ENCODE measurements at places on chromosomes 2 and 18.

DNA sequence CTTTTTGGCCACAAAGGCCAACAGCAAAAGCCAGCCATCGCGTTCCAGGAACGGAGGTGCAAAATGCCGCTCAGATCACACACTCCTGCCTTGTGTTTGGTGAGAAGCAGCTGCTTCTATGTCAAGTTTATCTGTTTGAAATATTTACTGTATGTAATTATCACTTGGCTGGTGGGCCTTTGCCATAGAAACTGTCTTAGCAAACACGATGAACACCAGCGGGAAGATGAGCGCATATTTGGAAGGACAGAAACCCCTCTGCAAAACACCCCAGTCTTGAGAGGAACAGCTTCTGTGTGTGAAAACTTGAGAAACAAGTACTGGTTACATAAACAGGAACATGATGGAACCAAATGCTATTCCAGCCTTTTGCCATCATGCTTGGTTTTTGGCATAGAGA is 59.7 kb downstream of the SCG2 start:
- DNase-seq = no peak

- no peak for DNase-seq
Measured at GRCh38 chr2:137192366-137193310, 427.3 kb downstream of the THSD7B start.

GRCh38 chr2:236179236-236180075 is 11.3 kb upstream of the GBX2 start:
- DNase-seq = no peak

DNA sequence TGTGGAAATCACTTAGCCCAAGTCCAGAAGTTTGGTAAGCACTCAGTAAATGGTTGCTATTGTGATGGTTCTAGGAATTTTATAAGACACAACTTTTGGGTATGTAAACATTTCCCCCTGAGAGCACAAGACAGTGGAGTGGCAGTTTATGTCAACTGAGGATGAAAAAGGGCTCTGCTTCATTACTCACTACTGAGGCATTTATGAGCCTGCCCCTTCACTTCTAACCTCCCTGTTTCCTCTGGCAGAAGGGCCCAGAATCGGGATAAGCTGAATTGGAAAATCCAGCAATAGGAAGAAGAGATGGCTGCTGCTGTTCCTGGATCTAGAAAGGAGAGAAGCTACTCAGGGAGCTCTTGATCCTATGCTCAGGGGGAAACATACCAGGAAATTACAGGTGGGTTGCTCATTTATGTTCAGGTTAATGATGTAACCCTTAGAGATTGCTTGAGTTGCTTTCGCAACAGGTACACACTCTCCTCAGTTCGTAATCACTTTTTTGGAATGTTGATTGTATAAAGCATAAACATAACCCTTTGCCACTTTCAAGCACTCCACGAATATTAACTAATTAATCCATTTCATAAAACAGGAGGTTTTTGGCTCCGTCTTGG is 46.3 kb downstream of the ADCYAP1 start:
- no peak for DNase-seq

DNA sequence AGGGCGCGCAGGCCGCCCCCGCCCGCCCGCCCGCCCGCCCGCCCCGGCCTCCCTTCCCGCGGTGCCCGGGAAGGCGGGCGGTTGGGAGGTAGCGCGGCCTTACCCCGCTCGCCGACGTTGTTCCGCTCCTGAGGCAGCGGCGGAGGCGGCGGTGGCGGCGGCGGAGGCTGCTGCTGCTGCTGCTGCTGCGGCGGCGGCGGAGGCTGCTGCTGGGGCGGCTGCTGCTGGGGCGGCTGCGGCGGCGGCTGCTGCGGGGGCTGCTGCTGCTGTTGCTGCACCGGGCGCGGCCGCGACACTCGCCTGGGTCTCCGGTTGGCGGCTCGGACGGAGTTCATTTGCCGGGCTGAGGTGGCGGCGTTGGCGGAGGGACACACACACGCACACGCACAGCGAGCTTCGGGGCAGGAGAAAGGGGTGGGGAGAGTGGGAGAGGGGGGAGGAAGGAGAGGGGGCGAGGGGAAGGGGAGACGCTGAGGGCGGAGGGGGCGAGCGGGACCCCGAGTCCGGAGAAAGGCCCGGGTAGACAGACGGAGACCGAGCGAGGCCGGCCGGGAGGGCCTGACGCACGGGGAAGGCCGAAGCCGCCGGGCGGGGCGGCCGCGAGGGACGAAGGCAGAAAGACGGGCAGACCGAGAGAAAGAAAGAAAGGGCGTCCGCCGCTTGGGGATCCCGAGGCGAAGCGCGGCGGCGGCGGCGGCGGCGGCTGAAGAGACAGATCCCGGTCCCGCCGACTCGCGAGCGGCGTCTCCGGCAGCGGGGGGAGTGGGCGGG is 727 bp downstream of the FBXO11 start:
- peak; percentile 68 for DNase-seq

DNA sequence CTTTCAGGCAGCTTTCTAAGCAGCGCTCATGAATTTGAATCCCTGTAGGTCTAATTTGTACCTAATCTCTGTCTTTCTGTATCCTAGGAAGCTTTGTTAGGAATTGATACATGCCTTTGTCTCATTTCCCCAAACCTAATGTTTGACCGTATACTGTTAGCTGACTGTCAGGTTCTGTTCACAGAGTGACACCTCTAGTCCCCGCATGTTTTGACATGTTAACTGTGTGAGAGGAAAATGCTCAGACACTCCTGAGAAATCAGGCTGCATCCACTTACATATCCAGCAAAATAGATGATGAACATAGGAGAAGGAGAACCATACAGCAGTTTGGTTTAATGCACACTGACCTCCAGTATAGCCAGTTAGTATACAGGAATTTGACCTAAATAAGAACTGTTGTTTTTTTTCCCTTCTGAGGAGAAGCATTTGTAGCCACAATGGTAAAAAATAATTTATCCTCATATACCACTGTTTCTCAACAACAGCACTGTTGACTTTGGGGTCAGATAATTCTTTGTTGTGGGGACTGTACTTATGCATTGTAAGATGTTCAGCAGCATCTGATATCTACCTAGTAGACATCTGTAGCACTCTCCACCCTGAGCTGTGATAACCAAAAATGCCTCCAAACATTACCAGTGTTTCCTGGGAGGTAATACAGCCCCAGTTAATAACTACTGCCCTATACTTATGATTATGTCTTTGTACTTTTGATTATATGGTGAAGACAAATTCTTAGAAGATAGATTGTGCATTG is 130.9 kb downstream of the NCOA1 start:
- DNase-seq = no peak

GRCh38 chr2:41111836-41112627 is 660.1 kb upstream of the SLC8A1 start:
- DNase-seq = no peak

GRCh38 chr18:26540043-26540628 is 8.2 kb downstream of the KCTD1 start:
- DNase-seq = no peak

GRCh38 chr2:232979871-232980461 is 33.1 kb downstream of the NGEF start:
- no peak for DNase-seq

GRCh38 chr2:157625296-157625695 is 3.4 kb downstream of the ACVR1C start:
- no peak for DNase-seq

DNA sequence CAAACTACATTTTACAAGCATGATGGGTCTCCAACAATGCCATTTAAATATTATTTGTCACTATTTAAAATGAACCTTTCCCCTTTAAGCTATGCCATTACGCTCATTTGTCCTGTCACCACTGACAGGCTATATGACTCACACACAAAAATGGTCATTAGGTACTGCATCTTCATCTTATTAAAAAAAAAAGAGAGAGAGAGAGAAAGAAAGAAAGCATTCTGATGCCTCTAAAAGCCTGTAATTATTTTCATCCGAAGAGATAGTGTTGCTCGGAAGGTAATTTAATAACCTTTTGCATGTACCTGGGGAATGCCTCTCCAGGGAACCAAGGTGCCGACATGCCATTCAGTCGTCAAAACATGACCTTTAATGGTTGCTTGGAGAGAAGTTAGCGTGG is 226.7 kb downstream of the ARHGAP15 start:
- DNase-seq = no peak

- DNase-seq = peak; percentile 54
Measured at GRCh38 chr2:217510771-217511291, 492.0 kb downstream of the TNS1 start.

GRCh38 chr18:78642296-78642951 is 337.2 kb upstream of the SALL3 start:
- DNase-seq = no peak

DNA sequence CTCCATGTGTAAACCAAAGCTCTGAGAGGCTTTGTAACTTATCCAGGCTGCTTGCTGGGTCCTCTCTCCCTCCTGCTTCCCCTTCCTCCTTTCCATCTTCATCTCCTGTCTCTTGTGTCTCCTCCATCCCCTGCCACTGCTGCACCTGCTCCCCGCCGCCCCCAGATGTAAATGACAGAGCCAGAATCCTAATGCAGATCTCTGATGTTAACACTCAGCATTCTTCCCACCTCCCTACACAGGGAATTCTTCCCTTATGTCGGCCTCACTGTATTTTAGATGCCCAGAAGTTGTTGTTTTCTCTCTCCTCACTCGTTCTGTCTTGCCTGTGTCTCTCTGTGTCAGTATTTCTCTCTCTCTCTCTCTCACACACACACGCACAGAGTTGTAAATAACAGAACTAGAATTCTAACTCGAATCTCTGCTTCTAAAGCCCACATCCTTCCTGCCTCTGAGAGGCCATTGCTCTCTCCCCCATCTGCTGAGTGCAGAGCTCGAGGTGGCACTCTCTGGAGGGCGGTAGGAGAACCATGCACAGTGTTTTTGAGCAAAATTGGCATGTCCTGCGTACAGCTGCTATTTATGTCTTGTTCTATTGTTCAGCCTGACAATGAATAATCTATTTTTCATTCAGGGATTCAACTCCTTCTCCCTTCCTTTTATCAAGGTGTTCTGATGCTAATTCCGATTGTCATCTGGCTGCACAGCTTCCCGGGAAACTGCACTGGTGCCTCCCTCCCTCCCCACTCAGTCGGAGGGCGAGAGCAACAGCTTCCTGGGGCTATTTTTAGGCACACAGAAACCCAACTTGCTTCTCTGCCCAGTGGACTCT is 219.9 kb downstream of the SH3RF3 start:
- DNase-seq = peak; percentile 29

- no peak for DNase-seq
Measured at GRCh38 chr2:108560895-108561530, 26.7 kb downstream of the LIMS1 start.

GRCh38 chr2:175855794-175856453 is 146.1 kb downstream of the LNPK start:
- no peak for DNase-seq

DNA sequence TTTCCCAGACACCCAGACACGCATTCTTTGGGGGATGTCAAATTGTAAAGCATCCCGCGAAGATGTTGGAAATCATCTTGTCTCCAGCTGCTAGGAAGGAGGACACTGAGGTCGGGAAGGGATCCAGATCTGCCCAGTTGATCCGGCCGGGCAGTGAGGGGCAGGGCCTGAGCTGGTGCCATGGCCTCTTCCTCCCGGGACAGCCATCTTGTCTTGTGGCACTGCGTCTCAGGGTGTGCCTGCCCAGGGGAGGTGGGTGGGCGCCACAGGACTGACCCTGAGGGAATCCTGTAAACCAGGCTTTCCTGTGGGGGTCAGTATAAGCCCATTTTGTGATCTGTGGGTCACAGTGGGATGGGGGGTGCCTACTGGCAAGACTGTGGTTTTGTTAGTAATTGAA is 10.1 kb downstream of the TRAF3IP1 start:
- no peak for DNase-seq

GRCh38 chr2:13040043-13040442 is 323.3 kb downstream of the TRIB2 start:
- DNase-seq = no peak

DNA sequence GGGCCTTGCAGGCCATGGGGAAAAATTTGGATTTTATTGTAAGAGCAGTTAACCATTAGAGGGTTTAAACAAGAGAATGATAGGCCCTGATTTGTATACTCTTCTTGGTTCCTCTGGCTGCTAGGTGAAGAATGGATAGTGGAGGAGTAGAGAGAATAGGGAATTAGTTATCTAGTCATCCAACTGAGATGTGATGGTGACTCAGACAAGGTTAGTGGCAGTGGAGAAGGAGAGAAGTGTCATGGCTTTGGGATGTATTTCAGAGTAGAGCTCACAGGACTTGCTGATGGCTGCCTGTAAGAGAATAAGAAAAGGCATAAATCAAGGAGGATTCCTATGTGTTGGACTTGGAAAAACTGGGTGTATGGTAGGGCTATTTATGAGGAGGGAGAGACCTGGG is 169.4 kb downstream of the PLCL1 start:
- no peak for DNase-seq

DNA sequence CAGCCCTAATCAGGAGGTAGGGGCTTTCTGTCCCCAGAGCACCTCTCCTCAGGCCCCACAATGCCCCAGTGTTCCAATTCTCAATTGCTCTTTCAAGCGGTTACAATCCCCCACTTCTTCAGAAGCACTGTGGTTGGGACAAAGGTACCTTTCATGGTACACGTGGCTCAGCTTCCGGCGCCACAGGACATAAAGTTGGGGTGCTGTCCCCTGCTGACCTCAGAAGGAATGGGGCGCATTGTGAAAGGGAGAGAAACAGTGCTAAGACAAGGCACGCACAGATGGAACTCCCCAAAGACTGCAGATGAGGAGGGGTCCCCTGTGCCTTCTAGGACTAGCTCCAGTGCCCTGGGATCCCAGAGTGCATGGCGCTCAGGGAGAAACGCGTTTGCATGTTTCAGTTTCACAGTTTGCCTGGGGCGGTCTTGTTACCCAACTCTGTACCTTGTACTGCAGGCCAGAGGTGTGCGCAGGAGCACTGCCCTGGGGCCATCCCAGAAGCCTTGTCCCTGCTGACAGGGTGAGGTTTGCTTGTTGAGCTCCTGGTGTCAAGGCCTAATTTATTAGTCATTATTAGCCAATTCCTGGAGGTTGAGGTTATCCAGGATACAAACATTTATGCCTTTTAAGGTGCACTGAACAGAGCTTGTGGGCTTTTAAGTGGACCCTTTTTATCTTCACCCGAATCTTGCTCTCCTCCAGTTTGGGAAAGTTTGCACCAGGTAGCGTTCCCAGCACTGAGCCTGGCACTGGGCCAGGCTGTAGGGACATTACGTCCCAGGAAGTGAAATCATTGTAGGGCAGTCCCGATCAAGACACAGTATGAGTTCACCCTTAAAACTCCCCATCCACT is 7.6 kb downstream of the CNDP1 start:
- DNase-seq = no peak

- no peak for DNase-seq
Measured at GRCh38 chr2:169178804-169179390, 109.5 kb downstream of the DHRS9 start.

GRCh38 chr2:49973917-49974368 is 819.6 kb upstream of the FSHR start:
- peak; percentile 68 for DNase-seq

GRCh38 chr2:119174216-119174992 is 15.9 kb upstream of the C1QL2 start:
- peak; percentile 70 for DNase-seq

- DNase-seq = peak; percentile 18
Measured at GRCh38 chr2:45964223-45964841, 312.9 kb downstream of the PRKCE start.

GRCh38 chr2:70974592-70974991 is 3.8 kb upstream of the ANKRD53 start:
- no peak for DNase-seq

All from stimulated activated CD4-positive, alpha-beta T cell treated with anti-CD3 and anti-CD28 coated beads, Interleukin-15, amount 100 ng/mL, for 24 hours (primary cell).